NCI-H1436 treated with DMSO at 0.1 percent for 48 hours (cell line): ENCODE measurements at places on chromosomes 5 and 9.

DNA sequence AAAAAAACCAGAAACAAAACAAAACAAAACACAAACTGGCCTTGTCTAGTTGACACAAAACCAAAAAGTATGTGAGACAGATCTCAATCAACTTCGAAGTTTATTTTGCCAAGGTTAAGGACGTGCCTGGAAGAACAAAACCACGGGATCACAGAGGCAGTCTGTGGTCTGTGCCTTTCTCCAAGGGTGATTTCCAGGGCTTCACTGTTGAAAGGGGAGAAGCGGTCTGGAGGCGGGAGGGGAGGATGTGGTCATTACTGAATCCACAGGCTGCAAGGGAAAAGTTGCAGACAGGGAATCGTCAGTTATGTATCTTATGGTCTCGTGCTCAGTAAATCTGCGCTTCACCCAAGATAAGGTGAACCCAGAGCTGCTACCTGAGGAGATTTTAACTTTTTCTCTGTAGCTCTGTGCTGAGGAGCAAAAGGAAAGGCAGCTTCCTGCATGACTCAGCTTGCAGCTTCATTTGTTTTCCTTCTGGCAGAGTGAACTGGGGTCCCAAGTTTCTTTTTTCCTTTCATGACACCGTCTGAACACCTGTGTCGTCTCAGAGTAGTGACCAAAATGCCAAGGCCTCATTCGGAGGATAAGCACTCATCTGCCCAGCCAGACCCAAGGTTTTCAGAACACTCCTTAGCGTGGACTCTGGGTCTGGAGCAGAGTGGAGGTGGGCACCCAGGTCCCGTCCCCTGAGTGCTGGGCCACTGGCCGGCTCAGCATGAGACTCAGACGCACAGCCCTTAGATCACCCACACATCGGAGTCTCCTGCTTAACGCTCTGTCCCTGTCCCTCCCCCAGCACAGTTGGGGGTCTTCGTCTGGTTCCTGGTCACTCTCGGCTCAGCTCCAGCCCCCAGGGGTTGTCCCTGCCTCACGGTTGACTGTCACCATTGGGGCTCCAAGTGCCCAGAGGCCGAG lies 25.9 kb downstream of the ROPN1L start:
- DNase-seq = no peak

DNA sequence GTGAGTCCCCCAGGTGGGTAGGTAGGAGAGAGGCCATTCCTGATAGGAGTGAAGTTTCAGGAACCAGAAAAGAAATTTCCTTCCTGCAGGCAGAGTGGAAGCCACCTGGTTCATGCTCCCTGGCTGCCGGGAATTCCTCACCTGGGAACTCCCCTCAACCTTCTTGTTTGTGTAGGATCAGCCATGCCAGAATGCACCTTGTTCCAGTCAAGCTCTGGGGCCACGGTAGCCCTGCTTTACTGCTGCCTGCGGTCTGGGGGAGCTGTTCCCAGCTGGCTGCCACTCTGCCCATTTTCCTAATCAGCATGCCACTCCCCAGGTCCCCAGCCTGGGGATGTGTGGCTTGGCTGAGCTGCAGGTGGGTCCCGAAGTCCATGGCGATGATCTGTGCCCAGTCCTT lies 18.7 kb upstream of the B4GALT1 start:
- DNase-seq = no peak

DNA sequence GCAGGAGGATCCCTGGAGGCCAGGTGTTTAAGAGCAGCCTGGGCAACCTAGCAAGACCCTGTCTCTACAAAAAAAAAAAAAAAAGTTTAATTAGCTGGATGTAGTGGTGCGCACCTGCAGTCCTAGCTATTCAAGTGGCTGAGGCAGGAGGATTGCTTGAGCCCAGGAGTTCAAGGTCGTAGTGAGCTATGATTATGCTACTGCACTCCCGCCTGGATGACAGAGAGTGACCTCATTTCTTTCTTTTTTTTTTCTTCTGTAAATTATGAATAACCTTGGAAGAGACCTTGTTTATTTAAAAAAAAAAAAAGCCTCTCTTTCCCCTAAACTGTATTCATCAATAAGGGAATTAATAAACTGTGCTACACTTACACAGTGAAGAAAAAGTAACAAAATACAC lies 43.6 kb upstream of the SLC30A5 start:
- no peak for DNase-seq

- DNase-seq = no peak
Observed at GRCh38 chr9:26789959-26790358, 102.6 kb downstream of the CAAP1 start.

GRCh38 chr9:71929791-71930440 lies 18.5 kb downstream of the C9orf85 start:
- DNase-seq = no peak
